ENCODE measurements at places on chromosomes 2 and 18.

GRCh38 chr2:100272841-100273329 lies 49.4 kb downstream of the LONRF2 start:
- no peak for DNase-seq

DNA sequence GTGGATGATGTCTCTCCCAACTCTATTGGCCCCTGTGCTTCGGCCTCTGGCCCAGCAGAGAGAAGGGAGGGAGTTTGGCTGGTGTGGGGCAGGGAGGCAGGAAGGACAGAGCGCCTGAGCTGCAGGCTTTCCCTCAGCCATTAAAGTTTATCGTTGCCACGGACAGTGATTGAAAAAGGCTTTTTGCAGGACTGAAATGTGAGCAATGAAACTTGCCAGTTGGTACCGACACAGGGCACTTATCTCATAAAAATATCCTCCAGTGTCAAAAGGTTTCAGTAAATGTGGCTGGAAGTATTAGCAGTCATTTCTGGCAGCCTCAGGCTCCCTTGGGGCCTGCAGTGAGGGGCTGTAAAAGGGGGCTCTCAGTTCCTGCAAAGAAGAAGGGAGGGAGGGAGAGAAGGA lies 169.2 kb downstream of the GLI2 start:
- no peak for DNase-seq

DNA sequence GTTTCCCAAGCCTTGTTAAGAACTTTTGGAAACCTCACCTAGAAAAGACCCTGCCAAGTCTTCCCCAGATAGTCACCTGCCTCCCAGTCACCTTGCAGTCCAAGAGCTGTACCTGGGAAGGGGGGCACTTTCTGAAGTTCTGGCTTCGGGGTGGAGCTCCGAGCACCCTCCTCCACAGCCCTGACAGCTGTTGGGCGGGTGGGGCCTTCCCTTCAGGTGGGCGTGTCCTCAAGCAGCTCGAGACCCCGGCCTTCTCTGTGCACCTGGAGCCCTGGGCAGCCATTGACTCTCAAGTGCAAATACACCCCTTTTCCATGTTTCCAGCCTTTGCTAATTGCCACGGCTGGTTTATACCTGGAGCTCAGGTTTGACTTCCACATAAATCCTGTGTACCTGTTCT lies 37.0 kb upstream of the IGFBP5 start:
- no peak for DNase-seq

GRCh38 chr2:38960609-38961320 lies 71.1 kb downstream of the ARHGEF33 start:
- DNase-seq: no peak
